Posterior cingulate gyrus (tissue), 11 donors: ENCODE measurements at places on chromosomes 13 and 19.

DNA sequence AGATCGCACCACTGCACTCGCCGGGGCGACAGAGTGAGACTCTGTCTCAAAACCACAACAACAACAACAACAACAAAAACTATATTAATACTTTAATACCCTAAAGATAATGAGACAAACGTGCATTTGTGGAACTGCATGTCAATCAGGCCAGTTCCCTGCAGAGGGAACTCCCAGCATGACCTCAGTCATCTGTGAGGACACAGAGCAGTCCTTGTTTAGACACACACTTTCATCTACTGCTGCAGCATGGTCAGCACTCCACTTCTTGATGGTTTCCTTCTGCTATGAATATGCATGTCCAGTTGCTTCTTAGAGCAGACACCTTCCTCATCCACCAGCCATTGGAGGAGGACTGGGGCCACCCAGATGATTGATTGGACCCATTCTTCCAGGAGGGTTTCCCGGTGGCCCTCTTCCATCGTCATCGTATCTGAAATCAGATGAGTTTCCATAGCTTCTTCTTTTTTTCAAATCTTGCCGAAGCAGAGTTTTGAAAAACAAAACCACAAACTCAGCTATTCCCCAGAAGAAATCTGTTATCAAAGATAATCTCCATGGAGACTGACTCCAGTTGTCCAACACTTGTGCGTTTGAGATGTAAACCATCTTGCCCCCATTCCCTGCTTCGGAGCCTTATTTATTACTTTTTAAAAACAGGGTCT, 26.5 kb downstream of the ZNF607 start:
- DNase-seq, result peak; percentile 32

DNA sequence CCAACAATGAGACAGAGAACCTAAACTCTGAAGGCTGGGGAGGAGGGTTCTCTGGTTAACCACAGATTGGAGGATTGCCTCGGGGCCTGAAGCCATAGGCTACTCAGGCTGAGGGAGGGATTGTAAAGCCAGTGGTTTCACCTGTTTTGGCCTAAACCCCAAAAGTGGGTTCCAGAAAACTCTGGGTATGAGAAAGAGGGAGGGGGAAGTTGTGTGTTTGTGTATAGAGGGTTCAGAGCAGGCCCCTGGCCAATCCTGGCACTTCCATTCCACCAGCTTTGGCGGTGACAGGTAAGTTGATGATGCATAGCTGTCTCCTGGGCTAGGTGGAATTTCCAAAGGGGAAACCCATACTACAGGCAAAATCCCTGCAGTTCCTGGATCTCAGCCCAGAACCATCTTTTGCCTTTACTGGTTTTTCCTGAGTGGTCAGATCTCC, 13.5 kb upstream of the CCDC97 start:
- DNase-seq, result no peak

DNA sequence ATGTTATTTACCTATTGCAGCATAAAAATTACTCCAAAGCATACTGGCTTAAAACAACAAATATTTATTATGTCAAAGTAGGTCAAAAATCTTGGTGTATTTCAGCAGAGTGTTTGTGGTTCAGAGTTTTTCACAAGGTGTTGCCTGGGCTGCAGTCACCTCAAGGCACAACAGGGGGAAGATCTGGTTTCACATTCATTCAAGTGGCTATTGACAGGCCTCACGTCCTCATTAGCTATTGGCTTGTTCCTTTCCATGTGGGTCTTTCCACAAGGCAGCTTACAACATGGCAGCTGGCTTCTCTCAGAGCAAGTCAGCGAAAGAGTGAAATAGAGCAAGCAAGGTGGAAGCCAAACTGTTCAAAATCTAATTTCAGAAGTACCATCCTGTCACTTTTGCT, 602.9 kb downstream of the OLFM4 start:
- no peak for DNase-seq

DNA sequence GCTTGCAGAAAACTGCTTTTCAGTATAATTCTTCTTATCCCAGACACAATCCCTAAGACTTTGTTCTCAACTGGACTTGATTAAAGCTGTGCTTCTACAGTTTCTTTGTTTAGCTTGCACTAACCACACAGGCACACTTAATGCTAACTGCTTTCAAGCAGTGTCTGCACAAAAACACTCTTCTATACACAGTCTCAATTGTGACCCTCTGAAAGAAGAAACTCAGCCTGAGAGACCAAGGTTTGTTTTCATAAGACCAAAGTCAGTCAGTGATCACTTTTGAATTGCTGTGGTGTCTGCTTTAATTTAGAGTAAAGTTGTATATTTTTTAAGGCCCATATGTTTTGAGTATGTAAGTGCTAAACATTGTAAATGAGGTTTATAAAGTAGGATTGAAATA, 431.2 kb downstream of the KCTD12 start:
- DNase-seq, result no peak

GRCh38 chr19:1132552-1133383, 29.0 kb downstream of the GPX4 start:
- no peak for DNase-seq

- DNase-seq, result no peak
Observed at GRCh38 chr19:799076-799881, 2.0 kb downstream of the PTBP1 start.

- DNase-seq, result no peak
Observed at GRCh38 chr19:14198384-14199376, 7.3 kb downstream of the ADGRL1 start.

DNA sequence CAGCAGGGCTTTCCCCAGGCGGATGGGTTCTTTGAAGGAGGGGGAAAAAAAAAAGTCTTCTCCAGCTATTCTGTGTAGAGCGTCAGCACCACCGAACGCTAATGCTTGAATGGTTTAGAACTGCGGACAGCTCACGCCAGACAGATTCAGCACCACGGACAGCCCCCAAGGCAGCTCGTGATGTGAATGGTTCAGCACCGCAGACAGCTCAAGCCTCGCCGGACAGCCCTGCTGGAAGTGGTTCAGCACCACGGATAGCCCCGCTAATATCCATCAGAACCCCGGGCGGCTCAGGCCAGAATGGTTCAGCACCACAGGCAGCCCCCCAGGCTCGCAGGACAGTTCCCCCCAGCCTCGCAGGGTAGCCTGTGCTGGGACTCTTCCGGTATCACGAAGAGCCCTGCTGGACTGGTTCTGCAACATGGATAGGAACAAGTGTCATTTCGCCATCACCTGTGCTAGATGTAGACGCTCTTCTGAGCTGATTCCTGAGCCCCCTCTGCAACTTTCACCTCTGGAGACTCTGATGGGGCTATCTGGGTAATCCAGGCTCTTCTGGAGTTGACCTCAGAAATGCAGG, 4.9 kb upstream of the SMIM17 start:
- no peak for DNase-seq

DNA sequence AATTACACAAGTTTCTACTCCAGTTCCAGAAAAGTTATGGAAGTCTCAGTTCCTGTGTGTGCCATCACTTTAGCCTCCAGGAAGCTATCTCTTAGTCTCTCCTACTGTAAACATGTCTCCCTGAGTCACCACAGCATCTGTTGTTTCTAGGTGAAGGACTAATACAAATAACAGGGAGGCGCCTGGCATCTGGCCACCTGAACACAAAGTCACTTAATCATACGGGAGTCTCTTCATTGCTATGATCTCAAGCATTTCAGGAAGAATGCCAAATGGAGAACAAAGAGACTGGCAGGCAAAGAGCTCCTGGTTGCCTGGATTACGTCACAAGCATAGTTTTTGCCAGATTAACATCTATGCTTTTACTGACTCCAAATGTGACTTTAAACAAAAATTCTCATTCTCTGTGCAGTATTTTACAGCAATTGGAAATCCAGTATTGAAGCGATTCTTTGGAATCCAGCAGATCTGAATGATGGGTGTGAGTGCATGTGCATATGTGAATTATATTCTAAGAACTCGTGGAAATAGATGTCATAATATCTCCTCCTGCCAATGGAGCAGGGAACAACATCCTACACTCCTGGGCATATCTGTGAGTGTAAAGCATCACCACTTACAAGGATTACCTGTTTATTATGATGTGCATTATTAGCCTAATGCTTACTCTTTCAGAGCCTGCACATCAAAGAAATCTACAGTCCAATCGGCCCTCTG, 572.8 kb downstream of the PCDH9 start:
- DNase-seq, result peak; percentile 42

DNA sequence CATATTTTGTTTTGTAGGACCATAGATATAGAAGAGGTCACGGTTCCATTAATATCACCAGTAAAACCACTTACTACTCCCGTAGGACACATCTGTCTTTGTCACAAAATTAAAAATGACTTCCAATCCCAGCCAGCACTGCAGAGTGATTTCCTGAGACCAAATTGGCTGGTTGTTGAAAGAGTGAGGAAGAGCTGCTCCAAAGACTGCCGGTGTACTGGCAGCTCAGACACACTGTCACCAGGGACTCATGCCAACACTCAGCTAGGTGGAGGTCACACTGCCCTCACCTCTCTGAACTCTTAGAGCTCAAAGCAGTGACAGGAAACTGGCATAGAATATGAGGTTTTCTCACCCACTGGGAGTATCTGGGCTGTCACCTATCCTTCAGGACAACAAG, 52.1 kb downstream of the FLT1 start:
- no peak for DNase-seq

- DNase-seq, result no peak
Observed at GRCh38 chr13:110273254-110273653, 33.7 kb downstream of the COL4A1 start.

DNA sequence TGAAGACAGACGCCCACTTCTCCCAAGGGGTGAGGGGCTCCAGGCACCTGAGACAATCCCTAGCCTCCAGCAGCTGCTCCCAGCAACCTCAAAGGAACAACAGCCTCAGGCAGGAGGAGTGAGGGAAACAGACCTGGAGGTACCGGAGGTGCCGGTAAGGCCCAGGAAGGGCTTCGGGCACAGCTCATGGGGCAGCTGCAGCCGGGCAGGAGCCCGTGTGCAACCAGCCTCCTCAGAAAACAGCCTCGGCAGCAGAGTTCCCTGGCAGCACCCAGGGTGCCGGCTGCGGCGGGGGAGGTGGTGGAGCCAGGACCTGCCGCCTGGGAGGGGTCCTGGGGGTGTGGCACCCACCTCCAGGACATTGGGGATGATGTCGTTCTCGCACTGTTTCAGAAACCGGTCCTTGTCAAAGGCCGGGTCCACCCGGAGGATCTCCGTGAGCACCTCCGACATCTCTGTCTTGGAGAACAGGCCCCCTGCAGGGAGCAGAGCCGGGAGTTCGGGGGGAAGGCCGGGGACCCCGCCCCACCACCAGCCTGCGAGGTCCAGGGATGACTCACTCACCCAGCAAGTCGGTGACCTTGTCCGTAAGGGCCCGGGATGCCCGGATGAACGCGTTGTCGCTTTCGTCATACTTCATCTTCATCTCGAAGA, 6.5 kb upstream of the CTXN1 start:
- DNase-seq, result no peak
